ENCODE measurements at places on chromosomes 7 and 10. TPM values are rescaled to one million over a fixed set of nuclear protein-coding genes. Genes with fewer than 3 reads are reported as not detected.

The COBL gene
- 0.27 TPM for total RNA-seq

The MYPN gene
- not detected for total RNA-seq

The SPDYE8 gene
- total RNA-seq = not detected

The IFIT1B gene
- total RNA-seq = under 0.01 TPM

The MRPS24 gene
- 111 TPM for total RNA-seq

The TRIM50 gene
- total RNA-seq = not detected

The CALML3 gene
- not detected for total RNA-seq

The GDF10 gene
- 1.1 TPM for total RNA-seq

The ADAMTS14 gene
- total RNA-seq = 3.0 TPM

The PRKG1 gene
- 67.3 TPM for total RNA-seq

The NME8 gene
- 0.27 TPM for total RNA-seq

The PCLO gene
- 1.1 TPM for total RNA-seq

The KLF14 gene
- total RNA-seq = not detected

The STEAP2 gene
- under 0.01 TPM for total RNA-seq
